ENCODE measurements at places on chromosomes 5 and 9.

DNA sequence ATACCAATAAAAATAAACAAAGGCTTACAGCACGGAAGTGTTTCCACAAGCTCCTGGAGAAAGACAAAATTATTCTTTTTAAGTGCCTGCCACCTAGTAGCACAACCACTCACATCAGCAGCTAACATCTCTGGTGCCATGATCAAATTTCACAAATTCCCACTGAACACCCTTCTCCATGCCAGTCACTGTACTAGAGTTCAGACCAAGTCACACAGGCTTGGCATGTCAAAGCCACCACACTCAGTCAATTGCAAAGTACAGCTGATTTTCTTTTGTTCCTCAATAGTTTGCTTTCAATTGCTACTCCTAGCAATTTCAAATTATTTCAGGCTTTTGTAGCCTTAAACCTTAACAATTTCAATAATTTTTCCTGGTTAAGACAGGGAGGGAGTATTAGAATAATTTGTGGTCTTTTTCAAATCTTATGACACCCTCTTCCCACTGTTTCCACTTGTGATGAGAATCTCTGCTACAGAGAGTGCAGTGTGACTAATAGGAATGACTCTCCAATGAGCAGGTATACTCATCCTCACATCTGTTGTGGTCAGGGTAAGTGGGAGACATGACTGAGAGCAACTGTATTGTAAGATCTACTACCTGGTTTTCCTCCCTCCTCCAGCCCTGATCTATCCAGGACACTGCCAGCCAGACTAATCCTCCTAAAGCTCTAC, 46.2 kb downstream of the RNF145 start:
- peak; percentile 93 for DNase-seq

GRCh38 chr9:71254592-71255277, 133.3 kb upstream of the TRPM3 start:
- no peak for DNase-seq

GRCh38 chr5:20609126-20609525, 621.1 kb upstream of the CDH18 start:
- DNase-seq, result no peak

- DNase-seq, result no peak
Observed at GRCh38 chr9:136338511-136338910, 11.2 kb downstream of the GPSM1 start.

GRCh38 chr5:172766287-172767108, 4.5 kb downstream of the DUSP1 start:
- peak; percentile 80 for DNase-seq

Data from kidney tubule cell (primary cell).